ENCODE measurements at places on chromosomes 7 and 10.
A peak's percentile ranks its signal among the peaks of the same experiment; 100 is the strongest.

DNA sequence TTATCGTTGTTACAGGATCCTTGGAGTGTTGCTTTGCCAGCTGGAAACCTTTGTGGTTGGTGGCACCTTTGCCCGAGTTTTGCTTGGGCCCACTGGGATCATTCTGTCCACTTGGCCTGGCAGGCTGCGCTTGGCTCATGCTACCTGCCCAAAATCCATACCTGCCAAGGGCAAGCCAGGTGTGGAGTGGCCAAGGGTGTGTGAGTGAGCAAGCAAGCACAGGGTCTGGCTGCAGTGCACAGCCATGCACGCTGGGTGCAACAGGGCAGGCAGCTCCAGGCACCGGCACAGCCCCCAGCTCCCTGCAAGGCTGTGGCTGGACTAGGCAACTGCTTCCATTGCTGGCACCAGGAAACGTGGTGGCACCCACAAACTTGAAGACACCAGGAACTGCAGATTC is 421.8 kb downstream of the ARL4A start:
- no peak for DNase-seq

DNA sequence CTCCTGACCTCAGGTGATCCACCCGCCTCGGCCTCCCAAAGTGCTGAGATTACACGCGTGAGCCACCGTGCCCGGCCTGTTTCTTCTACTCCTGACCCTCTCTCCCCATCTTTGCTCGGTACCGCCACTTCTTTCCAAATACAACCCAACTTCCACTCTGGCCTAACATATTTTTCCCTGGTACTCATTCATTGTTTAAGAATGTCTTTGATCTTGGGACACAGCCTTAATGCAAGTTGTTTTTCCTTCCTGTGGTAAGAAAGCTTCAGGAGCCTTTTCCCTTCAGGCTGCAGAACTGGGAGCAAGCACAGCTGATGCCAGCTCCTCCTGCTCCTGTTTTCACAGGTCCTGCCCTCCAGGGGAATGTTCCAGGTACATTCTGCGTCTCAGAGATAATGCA is 13.7 kb downstream of the CALML3 start:
- DNase-seq = peak; percentile 69

DNA sequence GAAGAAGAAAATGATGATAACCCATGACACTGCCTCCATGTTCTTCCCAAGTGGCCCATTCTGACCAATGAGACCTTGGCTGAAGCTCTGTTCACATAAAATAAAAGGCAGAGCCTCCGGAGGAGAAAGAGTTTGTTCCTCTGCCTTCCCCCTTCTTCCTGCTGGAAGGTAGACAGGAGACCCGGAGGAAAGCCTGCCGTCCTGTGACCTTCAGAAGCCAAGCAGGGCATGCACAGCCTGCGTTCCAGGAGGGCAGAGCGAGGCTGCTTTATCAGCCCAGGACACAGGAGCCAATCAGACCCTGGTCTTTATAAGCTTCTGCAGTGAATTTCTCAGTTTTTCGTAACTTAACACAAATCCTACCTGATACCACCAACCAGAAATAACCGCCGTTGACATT is 8.6 kb upstream of the GRID1 start:
- no peak for DNase-seq

DNA sequence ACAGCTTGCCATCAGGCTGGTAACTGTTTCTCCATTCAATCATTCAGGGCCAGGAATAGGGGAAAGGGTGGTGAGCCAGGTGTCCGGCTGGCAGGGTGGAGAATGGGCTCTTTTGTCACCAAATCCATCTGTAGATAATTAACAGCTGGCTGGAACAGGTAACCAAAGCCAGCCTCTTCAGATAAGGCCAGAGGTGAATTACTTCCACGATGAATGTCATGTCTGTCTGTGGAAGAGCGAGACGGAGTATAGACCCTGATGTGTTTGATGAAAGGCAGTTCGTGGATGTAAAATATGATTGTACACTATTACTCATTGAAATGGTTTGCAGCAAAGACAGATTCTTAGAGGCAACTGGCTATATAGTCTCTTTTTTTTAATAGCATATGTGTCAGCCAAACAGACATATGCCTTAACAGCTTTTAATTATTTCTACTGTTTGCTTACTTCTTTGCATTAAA is 149.8 kb downstream of the KLF6 start:
- peak; percentile 64 for DNase-seq

DNA sequence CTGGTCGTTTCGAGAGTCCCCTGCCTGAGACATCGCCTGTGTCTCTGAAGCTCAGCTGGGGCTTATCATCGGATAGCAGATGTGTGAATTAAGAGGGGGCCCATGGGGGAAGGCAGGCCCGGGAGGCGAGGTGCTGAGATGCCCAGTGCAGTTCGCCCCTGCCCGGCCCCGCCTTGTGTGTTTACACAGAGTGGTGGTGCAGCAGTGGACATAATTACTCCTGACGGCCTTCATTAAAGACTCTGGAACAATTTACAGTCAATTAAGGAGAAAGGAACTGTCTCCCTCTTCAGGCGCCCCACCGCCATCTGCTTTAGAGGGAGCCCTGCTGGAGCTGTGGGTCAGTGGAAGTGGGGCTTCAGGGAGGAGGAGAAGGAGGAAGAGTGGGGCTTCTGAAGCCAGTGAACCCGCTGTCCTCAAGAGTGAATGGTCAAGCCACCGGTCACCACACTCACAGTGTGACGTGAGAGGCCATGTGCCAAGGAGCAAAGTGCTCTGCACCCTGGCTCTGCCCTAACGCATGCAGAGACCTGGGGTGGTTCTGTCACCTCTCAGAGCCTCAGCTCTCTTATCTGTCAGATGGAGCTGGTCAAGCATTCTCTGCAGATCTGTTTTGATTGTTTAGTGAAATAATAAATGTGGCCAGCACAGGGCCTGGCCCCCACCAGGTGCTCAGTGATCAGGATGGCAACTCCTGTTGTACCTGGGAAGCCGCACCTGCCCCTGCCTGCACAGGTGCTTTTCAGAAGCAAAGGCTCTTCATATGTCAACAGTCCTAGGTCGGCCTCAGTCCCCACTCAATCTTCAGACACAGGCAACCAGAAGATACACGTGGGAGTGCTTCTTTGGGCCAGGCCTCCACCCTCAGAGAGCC is 65.6 kb downstream of the CDH23 start:
- DNase-seq = no peak

DNA sequence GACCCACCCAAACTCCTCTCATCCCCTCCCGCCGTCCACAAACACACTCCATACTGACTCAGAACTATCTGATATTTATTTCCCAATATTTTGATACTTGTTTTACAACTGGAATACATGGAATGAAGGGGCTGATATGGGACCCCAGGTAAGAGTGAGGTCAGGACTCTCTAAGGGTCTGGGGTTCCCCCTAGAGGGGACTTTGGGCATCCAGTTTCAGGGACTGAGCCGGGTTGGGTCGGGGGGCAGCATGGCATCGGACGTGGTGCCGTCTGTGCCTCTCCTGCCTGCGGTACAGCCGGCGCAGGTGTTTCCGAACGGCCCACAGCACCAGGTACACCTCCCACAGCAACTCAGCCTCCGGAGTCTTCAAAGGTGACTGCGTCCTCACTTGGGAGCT is 7.5 kb downstream of the SPACDR start:
- DNase-seq = no peak

GRCh38 chr7:51299391-51300133 is 17.0 kb downstream of the COBL start:
- DNase-seq = no peak

DNA sequence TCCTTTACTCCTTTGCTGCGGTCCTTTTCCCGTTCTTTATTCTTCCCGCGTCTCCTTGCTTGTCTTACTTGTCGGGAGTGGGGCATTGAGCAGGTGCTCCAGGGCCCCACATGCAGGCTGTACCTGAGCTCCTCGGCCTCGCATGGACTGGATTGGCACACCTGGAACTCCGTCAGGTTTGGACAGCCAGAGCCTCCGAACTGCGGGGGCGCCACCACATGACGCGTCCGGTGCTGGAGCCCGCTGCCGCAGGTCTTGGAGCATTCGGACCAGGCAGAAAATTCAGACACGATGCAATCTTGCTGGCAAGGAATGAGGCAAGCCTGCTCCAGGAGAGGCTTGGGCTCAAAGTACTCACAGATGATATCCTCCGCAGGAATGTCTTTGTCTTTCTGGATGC is 195.7 kb downstream of the THSD7A start:
- peak; percentile 38 for DNase-seq

DNA sequence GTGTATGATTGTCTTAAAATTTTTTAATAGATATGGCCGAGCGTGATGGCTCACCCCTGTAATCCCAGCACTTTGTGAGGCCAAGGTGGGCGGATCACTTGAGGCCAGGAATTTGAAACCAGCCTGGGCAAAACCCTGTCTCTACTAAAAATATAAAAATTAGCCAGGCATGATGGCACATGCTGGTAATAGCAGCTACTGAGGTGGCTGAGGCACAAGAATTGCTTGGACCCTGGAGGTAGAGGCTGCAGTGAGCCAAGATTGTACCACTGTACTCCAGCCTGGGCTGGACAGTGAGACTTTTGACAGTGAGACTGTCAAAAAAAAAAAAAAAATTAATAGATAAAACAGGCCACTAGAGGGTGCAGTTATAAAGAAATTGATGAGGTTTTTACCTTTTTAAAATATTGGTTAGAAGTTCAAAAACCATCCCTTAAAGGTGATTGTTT is 20.5 kb downstream of the NOM1 start:
- peak; percentile 57 for DNase-seq

DNA sequence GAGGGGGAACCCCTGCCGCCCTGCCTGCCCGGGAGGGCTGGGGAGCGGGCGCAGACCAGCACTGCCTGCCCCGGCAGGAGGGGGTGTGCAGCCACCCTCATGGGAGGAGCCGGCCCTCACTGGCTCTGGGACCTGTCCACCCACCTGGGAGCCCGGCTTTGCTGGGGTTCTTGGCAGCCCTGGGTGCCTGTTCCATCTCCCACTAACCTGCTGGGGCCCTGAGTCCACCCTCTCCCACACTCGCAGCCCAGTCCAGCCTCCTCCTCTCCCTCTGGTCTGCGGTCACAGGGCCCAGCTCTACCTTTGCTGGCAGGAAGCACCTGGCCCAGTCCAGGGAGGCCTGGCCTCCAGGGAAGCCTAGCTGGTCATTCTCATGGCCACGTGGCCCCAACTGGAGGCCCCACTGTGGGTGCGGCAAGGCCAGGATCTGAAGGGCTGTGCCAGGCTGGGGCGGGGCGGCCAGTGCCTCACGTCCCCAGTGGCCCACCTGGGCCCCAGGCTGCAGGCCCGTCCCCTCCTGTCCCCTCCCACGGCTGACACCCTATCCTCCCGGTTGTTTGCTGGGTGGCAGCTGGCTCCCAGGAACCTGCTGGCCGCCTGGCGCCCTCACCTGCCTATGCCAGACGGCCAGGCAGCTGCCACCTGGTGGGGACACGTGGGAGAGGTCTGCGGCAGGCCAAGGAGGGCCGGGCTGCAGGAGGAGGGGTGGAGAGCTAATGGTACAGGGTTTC is at the start of gene TMEM184A:
Gene TMEM184A (minus strand): TSS at position 393 of the 731 bp plus-strand sequence. CDS start 721 bp downstream, outside the sequence.
- DNase-seq = peak; percentile 83

Data from trophoblast cell (in vitro differentiated cells and primary cell).